ENCODE measurements at places on chromosomes 4 and X.

- no peak for DNase-seq
Measured at GRCh38 chr4:8281519-8282133, 12.1 kb downstream of the HTRA3 start.

- no peak for DNase-seq
Measured at GRCh38 chr4:123976285-123976684, 579.7 kb downstream of the SPRY1 start.

GRCh38 chr4:38210396-38211114, 250.4 kb downstream of the PTTG2 start:
- no peak for DNase-seq

DNA sequence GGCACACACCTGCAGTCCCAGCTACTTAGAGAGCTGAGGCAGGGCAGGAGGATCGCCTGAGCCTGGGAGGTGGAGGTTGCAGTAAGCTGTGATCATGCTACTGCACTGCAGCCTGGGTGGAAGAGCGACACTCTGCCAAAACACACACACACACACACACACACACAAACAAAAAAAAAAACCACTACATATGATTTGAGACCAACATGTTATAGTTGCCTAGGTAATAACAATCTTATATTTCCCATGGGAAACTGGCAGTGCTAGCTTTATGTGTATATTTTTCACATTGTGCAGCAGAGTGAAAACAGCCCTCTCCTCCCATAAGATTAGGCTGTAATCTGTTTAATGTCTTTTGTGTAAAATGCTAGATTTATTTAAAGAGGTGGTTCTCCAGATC, 3.1 kb upstream of the FAM241A start:
- DNase-seq, result no peak

- no peak for DNase-seq
Measured at GRCh38 chrX:42025861-42026260, 102.5 kb upstream of the CASK start.

DNA sequence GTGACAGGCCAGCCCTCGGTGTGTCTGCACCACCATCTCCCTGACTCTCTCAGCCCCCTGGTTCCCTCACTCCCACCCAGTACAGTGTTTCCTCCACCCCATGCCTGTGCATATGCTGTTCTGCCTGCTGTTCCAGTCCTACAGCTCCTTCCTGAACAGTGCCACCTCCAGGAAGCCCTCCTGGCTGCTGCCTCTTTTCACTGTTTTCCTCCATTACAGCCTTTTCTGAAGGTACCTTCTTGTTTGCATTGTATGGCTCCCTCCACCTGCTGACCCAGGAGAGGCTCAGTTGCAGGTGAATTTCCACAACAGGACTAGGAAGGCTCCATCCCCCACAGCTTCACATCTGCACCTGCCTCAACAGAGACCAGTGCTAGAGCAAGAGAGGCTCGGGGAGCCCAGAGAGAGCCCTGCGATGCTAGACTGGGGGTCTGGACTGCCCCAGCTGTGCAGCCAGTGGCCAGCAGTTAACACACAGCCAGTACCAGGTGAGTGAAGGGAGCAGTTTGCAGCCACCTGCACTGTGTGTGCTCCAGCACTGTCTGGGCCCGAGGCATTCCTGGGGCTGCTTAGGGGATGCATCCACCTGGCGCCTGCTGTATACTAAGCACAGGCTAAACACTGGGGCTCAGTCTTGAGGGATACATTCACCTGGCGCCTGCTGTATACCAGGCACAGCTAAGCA, 92.0 kb downstream of the ADRA2C start:
- DNase-seq, result no peak

DNA sequence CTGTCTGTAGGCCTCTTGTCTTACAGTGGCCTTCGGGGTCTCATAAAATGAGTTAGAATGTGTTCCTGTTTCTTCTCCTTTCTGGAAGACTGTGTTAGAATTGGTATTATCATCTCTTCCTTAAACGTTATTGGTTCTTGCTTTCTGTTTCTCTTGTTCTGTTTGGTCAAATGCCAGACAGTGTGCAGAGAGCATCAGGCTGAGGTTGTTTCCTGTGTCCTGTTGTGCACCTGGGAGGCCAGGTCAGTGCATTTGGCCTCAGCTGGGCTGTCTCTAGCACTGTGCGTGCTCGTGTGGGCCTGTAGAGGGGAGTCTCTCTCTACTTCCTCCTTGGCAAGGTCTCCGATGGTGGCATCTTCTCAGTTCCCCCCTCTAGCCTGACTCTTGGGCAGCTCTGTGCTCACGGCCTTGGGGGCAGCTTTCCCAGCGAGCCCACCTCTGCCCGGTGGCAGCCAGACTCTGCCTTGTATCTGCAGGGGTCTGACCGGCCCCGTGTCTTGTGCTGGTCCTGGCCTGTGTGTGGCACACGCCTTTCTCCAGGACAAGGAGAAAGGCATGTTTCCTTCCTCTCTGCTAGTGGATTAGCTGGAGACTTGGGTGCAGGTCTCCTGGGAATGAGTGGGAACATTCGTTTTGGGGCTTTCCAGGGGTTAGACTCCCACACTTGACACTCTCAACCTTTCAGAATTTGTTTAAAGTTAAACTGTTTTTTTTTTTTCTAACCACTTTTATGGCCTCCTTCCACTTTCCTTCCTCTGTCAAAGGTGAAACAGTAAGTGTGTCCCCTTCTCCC, 62.3 kb downstream of the FAM193A start:
- peak; percentile 67 for DNase-seq

DNA sequence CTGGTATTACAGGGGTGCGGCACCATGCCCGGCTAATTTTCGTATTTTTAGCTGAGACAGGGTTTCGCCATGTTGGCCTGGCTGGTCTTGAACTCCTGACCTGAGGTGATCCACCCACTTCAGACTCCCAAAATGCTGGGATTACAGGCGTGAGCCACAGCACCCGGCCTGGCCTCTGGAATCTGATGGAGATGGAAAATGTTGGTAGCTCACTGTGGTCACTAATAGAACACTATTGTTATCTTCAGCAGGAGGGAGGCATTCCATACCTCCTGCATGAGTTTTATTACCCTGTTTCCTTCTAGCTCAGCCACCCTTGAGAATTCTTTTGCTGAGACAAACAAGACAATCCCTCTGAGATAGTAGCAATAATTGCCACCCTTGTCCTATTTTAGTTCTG, 105.0 kb downstream of the SHROOM3 start:
- DNase-seq, result no peak

GRCh38 chr4:114673306-114673705, 74.7 kb downstream of the UGT8 start:
- no peak for DNase-seq

- DNase-seq, result no peak
Measured at GRCh38 chr4:28287831-28288233, 1427.2 kb downstream of the STIM2 start.

GRCh38 chr4:113534711-113535110, 226.8 kb downstream of the CAMK2D start:
- no peak for DNase-seq

GRCh38 chrX:23939203-23939602, 31.4 kb downstream of the CXorf58 start:
- no peak for DNase-seq

DNA sequence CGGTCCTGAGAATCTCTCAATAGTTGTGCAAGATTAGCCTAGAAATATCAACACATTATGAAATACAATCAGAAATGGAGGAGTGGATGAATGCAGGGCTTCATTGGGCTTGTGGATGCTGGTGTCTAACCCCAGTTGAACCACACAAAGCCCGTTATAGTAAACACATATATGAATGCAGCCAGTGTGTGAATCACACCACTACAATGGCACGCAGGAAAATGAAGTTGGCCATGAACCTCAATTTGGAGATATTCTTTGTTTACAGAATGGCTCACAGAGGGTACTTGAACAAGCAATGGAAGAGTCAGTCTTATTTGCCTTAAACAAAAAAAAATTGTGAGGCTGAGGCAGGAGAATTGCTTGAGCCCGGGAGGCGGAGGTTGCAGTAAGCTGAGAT, 57.8 kb downstream of the SOD3 start:
- DNase-seq, result no peak

- DNase-seq, result no peak
Measured at GRCh38 chr4:8740666-8741395, 130.8 kb downstream of the HMX1 start.

DNA sequence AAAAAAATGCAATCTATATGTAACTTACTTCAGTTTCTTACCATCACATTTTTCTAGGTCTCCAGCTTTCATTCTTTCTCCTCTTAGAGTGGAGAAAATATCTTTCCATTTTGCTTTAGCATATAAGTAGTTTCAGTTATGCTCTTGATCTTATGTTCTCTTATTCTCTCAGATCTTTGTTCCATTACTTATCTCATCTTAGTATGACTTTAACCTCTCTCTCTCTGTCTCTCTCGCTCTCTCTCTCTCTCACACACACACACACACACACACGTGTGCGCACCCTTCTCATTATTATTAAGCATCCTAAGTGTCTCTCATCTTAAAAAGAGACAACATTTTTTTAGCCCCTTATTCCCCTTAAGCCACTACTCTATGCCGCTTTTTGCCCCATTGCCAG, 92.8 kb downstream of the FAAH2 start:
- no peak for DNase-seq

DNA sequence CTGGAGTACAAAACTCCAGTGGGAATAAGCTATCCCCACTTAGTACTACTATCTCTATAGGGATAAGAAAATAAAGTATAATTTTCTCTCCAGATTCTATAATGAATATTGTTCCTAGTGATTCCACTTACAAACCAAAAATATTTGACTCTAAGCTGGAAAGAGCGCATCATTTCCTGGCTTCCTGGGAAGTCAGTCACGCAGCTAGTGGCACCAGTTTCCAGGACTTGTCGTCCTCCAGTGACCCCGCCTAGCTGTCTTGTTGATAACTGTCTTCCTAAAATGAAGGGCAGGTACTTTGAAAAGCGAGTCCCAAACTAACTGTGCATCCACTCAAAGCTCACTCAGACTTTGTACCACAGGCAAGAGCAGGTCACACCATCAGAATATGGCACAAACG, 39.3 kb downstream of the LNX1 start:
- no peak for DNase-seq

GRCh38 chr4:42350611-42351182, 46.6 kb upstream of the SHISA3 start:
- DNase-seq, result peak; percentile 47

DNA sequence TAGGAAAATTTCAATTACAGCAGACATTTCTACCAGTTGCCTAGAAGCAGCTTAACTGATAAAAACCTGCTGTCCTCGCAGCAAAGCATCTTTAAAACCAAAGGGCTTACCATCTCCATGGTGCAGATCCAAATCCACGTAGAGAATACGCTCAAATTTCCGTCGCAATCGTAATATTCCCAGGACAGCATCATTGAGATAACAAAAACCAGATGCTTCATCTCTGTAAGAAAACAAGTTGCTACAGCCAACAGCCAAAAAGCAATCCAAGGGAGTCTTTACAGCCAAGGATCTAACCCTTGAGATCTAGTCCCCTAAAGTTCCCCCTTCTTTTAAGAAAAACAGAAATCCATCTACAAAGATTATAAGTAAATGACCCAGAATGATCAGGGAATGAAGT, 77.6 kb downstream of the HDAC8 start:
- no peak for DNase-seq

DNA sequence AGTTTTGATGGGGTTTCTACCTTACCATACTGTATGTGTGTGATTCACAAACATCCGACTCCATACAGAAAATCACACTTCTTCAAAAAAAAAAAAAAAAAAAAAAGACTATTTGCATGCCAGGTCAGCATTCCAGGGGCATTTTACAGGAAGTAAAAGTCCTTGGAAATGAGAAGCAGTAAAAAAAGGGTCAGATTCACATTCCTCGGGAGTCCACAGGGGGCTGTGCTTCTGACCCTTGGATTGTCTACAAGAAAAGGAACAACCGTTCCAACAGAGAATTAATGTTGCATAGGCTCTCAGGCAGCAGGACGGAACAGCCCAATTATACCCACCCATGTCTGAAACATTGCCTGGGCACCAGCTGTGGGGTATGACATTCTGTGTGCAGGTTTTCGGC, 290.3 kb downstream of the LDB2 start:
- no peak for DNase-seq

- DNase-seq, result no peak
Measured at GRCh38 chrX:16797841-16798240, 11.6 kb downstream of the TXLNG start.

GRCh38 chr4:148716431-148717052, 274.3 kb upstream of the NR3C2 start:
- no peak for DNase-seq

DNA sequence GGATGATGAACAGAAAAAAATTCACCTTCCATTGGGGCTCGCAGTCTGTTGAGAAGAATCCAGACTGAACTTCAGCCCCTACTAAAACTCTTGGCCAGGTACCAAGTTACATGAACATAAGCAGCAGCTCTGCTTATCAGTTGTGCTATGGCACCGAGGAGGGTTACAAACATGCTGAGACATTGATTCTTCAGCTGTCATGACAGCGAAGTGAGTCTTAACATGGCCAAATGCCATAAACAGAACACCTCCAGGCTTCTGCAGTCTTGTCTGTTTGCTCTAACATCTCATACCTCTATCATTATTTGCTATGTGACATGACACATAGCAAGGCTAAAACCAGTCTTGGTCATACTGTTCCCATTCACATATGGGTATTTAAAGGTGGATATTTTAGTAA, 521.5 kb downstream of the GRID2 start:
- DNase-seq, result no peak

DNA sequence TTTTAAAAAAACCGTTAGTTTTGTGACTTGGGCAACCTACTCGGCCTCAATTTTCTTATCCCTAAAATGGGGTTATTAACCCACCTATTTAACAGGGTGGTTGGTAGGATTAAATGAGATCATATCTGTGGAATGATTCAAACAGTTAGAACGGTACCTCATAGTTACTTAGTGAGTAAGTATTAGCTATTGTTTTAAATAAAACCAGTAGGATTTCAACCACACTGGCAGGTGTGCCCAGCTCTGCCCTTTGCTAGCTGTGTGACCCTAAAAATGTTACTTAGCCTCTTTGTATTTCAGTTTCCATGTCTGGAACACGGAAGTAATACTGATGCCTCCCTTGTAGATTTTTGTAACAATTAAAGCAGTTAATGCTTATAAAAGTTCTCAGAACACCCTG, 225.8 kb upstream of the SPRY1 start:
- no peak for DNase-seq

DNA sequence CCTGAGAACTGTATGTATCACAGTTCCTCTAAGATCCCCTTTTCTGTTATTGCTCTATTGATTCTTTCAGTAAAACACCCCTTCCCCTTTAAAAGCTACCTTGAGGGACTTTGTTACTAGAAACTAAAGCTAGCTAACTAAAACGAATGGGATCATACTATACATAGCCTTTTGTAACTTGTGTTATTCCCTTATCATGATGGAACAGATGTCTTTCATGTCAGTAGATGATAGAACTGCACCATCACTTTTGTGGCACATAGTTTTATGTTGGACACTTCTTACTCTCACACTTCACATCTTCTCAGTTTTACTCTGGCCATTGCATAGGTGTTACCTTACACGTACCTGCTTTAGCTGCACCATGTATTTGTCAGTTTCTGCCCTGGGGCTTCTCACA, 46.6 kb upstream of the PGRMC2 start:
- DNase-seq, result no peak

GRCh38 chr4:185966549-185966948, 102.4 kb upstream of the TLR3 start:
- DNase-seq, result no peak

GRCh38 chrX:152822383-152823086, 8.0 kb downstream of the CETN2 start:
- no peak for DNase-seq
